ENCODE measurements at places on chromosomes 1 and 21.

- DNase-seq, result no peak
Observed at GRCh38 chr1:229694053-229694693, 68.1 kb downstream of the URB2 start.

DNA sequence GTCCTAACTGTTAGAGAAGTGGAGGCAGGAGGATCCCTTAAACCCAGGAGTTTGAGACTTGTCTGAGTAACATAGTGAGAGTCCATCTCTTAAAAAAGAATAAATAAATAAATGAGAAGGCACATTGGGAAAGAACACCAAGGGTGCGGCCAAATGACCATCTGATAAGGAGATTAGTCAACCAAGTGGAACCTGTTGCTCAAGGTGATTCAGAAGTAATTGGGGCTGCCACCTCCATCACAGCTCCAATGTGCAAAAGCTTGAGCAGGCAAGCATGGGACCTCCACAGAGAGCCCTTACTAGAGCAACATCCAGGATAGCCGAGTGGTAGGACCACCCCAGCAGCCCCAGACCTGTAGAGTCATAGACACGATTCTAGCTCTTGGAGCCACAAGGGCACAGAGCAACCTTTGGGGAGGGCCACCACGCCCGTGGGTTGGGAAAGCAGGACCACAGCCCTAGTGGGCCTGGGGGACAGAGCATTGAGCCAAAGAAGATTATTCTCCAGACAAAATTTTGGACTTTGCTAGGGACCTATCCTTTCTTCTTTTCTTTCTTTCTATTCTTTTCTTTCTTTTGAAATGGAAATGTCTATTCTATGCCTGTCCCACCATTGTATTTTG lies 40.9 kb downstream of the KCNK1 start:
- no peak for DNase-seq

DNA sequence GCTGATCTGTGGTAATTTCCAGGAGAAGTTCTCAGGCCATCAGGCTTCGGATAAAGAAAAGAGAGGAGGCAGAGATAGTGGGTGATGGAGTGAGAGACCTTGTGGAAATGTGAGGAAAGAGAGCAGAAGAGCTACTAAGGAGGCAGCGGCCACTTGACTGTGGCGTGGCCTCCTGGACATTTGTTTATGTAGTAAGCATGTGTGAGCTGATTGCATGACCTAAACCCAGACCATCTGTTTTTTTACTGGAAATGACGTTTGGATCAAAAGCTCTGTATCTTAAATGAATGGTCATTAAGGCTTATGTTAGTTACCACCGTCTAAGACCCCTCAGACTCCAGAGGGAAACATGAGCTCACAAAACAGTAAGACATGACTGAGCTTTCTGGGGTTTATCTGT lies 13.6 kb downstream of the ATP1B1 start:
- no peak for DNase-seq

GRCh38 chr1:117824616-117825015 lies 104.8 kb downstream of the GDAP2 start:
- DNase-seq, result no peak

DNA sequence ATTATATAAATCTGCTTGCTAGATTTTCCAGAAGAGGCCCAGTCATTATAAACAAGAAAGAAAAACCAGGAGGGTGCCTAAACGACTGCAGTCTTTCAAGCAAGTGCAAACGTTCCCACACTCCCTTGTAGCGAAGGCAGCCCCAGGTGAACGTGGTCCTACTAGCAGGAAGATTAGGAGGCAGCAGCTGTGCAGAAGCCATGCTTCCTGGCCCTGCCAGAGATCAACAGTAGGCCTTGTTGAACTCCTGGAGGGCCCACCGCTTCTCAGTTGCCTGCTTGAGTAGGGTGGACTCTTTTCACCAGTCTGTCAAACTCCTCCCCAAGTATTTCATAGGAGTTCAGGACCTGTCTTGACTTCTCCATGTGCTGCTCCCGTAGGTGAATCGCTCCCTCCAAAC lies 163.0 kb upstream of the GORAB start:
- no peak for DNase-seq

Data from activated naive CD8-positive, alpha-beta T cell treated with anti-CD3 and anti-CD28 coated beads for 36 hours (primary cell).